ENCODE measurements at places on chromosomes 6 and 20.

DNA sequence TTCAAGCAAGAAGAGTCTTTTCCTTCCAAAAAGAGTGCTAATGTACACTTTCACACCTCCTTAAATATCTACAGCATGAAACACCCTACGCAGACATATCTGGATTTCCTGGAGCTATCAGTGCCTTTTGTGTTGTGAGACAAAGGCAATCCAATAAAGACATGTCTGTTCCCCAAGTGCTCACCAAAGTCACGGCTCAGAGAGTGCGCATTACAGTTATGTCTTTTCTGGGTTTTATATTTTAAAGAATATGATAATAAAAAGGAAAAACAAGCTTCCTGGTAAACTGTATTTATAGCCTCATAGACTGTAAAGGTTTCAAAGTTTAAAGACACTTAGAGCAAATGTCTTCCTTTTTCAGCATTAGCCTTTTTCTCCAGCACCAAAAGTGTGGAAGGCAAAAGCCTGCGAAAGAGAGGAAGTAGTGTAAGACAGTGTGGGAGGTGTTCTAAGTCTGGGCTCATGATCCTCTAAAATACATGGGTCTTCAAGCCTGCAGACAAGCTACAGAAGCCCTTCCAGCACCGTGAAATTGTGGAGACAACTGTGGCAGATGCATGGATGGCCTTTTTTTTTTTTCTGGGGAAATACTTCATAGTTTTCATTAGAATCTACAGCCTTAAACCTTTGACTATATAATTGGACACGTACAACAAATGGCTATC lies 135.0 kb upstream of the SLC35B3 start:
- no peak for DNase-seq

DNA sequence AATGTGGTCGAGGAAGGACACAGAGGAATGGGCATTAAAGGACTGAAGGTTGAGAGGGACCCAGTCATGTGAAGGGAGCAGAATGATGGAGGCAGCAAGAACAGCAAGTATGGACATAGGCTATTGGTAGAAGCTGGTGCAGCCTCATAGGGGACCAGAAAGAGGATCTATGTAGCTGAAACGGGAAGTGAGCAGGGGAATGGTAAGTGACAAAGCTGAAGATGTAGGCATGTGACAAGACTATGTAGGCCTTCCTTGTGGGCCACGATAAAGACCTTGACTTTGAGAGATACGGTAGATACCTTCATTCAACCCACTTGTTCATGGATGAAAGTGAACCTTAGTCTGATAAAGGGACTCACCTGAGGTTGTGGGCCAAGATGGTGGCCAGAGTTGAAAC lies 3.5 kb downstream of the CTNNBL1 start:
- peak; percentile 11 for DNase-seq

- no peak for DNase-seq
Measured at GRCh38 chr6:22569281-22570184, at the start of gene HDGFL1. Gene HDGFL1 (plus strand): TSS chr6:22569566. CDS start chr6:22569576, 10 bp downstream.

DNA sequence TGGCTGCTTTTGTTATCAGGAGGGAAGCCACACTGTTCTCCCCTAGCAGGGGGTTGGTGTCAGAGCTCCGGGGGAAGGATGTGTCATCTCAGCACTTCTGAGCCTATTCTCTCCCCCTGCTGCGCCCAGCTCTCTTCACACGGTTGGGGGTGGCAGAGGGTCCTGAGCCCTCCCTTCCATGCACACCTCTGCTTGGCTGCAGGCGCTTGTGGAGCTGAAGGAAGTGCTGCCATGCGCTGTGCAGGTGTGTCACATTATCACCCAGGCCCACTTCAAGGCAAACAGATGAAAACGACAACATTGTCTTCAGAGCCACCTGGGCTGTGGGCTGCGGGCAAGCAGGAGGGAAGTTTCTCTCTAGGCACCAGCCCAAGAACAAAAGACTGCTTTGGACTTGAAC lies 263.4 kb downstream of the BMP7 start:
- DNase-seq: no peak

DNA sequence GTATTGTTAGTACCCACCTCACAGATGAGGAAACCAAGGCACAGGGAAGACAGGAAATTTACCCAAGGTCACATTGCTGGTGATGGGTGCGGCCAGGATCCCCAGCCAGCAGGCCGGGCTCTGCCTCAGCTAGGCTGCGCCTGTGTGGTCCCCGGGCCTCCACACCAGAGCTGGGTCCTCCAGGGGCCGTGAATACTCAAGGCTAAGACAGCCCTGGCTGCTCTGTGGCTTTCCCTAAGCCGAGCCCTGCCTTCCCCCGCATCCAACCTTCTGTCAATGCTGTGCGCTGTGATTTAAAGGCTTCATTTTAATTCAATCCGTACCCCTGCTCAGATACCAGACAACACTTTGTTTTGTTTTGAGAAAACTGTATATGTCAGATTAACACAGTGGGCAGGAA lies 246.7 kb downstream of the TTLL2 start:
- DNase-seq: no peak

DNA sequence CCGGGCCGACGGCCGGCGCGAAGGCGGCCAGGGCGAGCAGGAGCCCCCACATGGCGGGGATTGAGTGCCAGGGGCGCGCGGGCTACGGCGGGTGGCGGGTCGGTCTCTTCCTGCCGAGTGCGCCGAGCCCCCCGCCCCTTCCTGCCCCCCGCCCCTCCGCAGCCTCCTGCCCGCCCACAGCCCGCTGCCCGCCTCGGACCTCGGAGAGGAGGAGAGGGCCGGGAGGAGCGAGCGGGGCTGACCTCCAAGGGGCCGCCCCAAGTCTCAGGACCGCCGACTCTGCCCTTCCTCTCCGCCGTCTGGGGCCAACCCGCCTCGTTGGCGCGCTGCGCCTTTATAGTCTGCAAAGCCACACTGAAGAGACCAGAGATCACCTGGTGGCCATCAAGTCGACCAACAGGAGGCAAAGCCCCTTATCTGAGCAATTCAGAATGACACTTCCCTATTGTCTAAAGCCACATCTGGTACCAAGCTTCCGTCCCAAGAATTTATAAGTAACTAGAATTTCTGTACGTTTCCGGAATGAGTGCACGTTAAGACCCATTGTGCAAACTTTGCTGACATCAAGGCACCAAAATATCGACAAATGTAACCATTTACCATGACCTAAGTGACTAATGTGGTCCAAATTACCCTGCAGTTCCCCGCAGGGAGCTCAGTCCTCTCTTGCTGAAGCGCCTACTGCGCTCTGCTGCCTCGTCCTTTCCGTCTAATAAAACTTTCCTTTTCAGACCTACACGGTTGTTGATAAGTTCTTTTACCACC lies at the start of gene CPXM1:
TSS of gene CPXM1 (minus strand) at position 107 of the 765 bp plus-strand sequence. CDS start at position 52, 55 bp downstream.
- DNase-seq: peak; percentile 74

DNA sequence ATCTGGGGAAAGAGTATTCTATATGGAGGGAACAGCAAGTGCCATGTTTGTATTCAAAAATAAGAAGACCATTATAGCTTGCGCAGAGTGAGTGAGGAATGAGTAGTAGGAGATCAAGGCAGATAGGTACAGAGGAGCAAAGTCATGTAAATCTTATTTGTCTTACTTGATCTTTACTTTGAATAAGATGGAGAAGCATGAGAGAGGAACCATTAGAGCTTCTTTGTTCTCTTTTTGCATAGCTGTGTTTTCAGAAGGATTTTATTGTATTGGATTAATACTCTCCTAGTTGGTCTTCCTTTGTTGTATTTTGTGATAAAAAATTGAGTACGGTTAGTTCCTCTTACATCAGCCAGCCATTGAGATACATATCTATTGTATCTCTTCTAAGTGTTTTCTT lies 88.4 kb downstream of the SCAF8 start:
- DNase-seq: no peak

- no peak for DNase-seq
Measured at GRCh38 chr20:21705575-21706260, at the start of gene PAX1. Gene PAX1 (plus strand): TSS chr20:21705664. CDS start chr20:21705713, 49 bp downstream.

GRCh38 chr6:753486-753885 lies 60.5 kb upstream of the EXOC2 start:
- DNase-seq: no peak

- DNase-seq: no peak
Measured at GRCh38 chr6:158324136-158324535, 11.9 kb downstream of the TULP4 start.

GRCh38 chr20:50717974-50718761 lies 13.2 kb upstream of the PARD6B start:
- no peak for DNase-seq
